ENCODE measurements at places on chromosomes 11 and 22. TPM values are rescaled to one million over a fixed set of nuclear protein-coding genes. Genes with fewer than 3 reads are reported as not detected.

- H3K27me3 ChIP-seq, result no peaks in the 10 kb centered on the region
- H3K36me3 ChIP-seq, result no peaks in the 10 kb centered on the region
- H3K4me1 ChIP-seq, result no peaks in the 10 kb centered on the region
- no peak for DNase-seq
Measured at GRCh38 chr11:78607696-78608095, 33.0 kb upstream of the NARS2 start.

DNA sequence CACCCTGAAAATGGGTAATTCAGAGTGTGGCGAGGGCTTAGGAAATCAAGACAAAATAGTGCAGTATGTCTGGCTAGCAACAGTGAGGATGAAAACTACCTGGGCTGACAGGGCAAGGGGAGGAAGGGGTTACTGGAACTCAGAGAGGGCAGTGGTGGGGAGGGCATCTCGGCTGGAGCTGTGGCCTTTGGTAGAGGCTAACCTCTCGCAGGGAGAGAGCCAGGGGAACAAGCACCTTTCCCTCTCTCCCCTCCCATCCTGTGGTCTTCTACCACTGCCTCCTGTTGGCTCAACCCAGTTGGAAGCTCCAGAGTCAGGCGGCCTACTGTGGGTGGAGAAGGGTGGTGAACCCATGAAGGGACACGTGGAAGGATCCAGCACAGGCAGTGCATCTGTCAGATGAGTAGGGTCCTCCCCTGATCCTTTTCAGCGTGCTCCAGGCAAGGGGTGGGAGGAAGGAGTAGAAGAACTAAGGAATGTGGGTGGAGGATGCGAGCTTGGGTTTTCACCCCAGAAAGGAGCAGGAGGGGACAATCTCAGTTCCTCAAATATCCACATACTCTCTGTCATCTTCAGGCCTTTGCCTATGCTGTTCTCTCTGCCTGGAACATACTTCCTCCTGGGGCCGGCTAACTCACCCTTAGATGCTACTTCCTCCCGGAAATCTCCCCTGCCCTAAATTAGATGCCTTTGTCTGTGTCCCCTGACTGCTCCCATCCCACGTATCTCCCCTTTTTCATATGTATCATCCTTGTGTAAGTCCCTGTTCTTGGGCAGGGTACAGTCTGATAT lies 6.2 kb upstream of the KCNE3 start:
- H3K36me3 ChIP-seq, result no peaks in the 10 kb centered on the region
- DNase-seq, result no peak
- H3K4me3 ChIP-seq, result no peak overlapping the region
- H3K27ac ChIP-seq, result no peak overlapping the region
- H3K4me1 ChIP-seq, result no peaks in the 10 kb centered on the region
- H3K27me3 ChIP-seq, result no peaks in the 10 kb centered on the region

DNA sequence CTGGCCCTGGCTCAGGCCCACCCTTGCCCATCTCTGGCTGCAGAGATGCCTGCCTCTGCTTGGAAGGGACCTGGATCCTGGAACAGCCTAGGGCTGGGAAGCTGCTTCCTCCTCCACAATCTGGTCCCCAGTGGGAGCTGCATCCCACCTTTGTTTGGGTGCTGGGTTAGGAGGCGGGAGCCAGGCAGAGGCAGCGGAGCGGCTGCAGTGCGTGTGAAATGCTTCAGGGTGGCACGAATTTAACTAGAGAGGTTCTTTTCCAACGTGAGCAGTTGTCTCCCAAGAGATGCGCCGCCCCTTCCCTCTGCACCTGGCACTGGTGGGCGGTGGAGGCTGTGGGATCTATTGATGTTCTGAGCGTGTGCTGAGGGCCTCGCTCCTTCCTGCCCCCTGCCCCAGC lies 31.6 kb downstream of the BRSK2 start:
- no peak for DNase-seq
- H3K36me3 ChIP-seq, result no peaks in the 10 kb centered on the region
- H3K27ac ChIP-seq, result no peak overlapping the region
- H3K4me1 ChIP-seq, result no peaks in the 10 kb centered on the region
- no peak overlapping the region for H3K4me3 ChIP-seq

- H3K4me3 ChIP-seq, result no peak overlapping the region
- H3K27me3 ChIP-seq, result no peaks in the 10 kb centered on the region
- no peak overlapping the region for H3K27ac ChIP-seq
Measured at GRCh38 chr11:70557742-70558485, 159.6 kb downstream of the CTTN start.

The PRR5L gene
- 5.2 TPM for total RNA-seq

The SEC14L6 gene
- 1.2 TPM for total RNA-seq

The CACNA1I gene
- total RNA-seq, result 2.2 TPM
